Adrenal gland (tissue), 19 donors: ENCODE measurements at places on chromosomes 6 and 20.

- no peak for DNase-seq
Observed at GRCh38 chr20:25256226-25256859, 8.5 kb downstream of the PYGB start.

GRCh38 chr6:11772109-11772825, 6.3 kb downstream of the ADTRP start:
- no peak for DNase-seq

- no peak for DNase-seq
Observed at GRCh38 chr20:20167698-20168097, 115.4 kb downstream of the CFAP61 start.

DNA sequence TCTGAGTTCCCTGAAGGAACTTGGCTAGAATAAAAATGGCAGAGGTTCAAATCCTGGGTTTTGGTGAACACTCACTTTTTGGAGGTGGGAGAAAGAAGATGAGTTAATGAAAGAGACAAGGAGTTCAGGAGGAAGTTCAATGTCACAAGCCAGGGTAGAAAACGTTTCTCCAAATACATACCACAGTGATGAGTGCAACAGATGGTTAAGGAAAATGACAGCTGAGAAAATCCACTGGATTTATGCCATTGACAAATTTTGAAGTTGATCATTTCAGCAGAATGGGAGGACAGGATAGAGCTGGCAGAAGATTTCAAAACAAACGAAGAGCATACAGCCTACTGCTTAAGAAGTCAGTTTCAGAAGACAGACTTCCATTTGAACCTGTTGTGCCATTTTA, 122.7 kb downstream of the GFRAL start:
- no peak for DNase-seq

GRCh38 chr6:26016963-26017631, 54.5 kb downstream of the TRIM38 start:
- DNase-seq = no peak

DNA sequence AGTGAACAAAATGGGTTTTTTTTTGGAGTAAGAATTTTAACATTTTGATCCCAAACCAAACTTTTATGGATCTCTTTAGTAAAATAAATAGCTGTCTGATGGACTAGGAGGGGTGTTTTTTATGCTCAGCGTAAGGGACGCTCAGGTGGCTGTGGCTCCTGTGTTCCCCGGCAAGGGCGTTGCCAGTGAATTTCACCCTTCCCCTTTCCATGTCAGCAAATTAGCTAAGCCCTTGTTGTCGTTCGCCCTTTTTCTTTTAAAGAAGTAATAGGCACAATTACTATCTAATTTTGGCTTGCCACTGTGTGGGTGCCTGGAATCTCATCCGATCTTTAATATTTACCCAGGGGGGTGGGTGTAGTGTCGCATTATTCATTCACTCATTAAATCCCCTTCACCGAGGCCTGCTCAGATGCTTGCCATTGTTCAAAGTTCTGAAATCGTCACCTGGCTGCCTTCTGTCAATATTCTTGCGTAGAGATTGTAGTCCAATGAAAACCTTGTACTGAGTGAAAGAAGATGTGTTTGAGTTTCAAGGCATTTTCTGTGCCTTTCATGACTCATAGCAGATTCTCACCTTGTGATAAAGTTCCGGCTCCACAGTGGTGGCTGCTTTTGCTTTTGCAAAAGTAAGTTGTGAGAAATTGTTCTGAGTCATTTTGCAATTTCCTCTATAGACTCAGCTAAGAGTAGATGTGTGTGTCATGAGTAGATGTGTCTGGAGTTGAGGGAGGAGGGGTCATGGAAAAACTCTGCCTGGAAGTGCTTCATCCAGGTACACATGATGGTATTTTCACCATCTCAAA, 40.0 kb upstream of the CLDN20 start:
- peak; percentile 6 for DNase-seq
